ENCODE measurements at places on chromosomes 1 and 21. TPM values are rescaled to one million over a fixed set of nuclear protein-coding genes. Genes with fewer than 3 reads are reported as not detected.

Gene TMEM52
- total RNA-seq = 0.13 TPM

Gene WNT3A
- total RNA-seq = not detected

Gene LRRC7
- 0.13 TPM for total RNA-seq

Gene FALEC
- not detected for total RNA-seq

Gene SLC16A1
- 51.2 TPM for total RNA-seq

Gene C1orf94
- not detected for total RNA-seq

Gene CASQ2
- total RNA-seq = not detected

Gene S100A4
- total RNA-seq = 35.9 TPM

Gene BCL10
- total RNA-seq = 65.4 TPM

Gene SPRR1A
- total RNA-seq = not detected

Gene MRPL24
- 46.7 TPM for total RNA-seq

Gene APOBEC4
- total RNA-seq = not detected

Gene MCM3AP
- total RNA-seq = 69.3 TPM

Gene CRYBG2
- 0.25 TPM for total RNA-seq

Gene LCE2C
- total RNA-seq = not detected

Gene TMEM82
- total RNA-seq = 0.13 TPM

Gene RBBP5
- 15.7 TPM for total RNA-seq

Gene TRIM67
- not detected for total RNA-seq

Gene F5
- total RNA-seq = not detected

Gene TINAGL1
- 273 TPM for total RNA-seq

Gene LMX1A
- not detected for total RNA-seq

Gene FAM72D
- 0.89 TPM for total RNA-seq

Gene OR2L13
- not detected for total RNA-seq

Gene DPT
- total RNA-seq = not detected

Gene LPAR3
- not detected for total RNA-seq

Gene FAM131C
- total RNA-seq = 0.13 TPM

Gene NBPF10
- 0.51 TPM for total RNA-seq

Gene DRAXIN
- 0.64 TPM for total RNA-seq

Gene FRRS1
- 0.38 TPM for total RNA-seq

Gene FCRL2
- total RNA-seq = not detected

Gene TTF2
- total RNA-seq = 9.0 TPM

Gene BARHL2
- total RNA-seq = not detected

Gene LCE3C
- not detected for total RNA-seq

Gene MYCL
- 0.38 TPM for total RNA-seq

Gene RNU1-2
- total RNA-seq = under 0.01 TPM

Gene C8B
- total RNA-seq = not detected

Gene FCRL1
- total RNA-seq = not detected

Gene SMG7
- 11.8 TPM for total RNA-seq

Gene ATP1A1
- total RNA-seq = 191 TPM

Gene RGS16
- total RNA-seq = 0.89 TPM

Gene IVL
- total RNA-seq = not detected

Gene RNF186
- not detected for total RNA-seq

Gene SPRR1B
- total RNA-seq = not detected

Measured in dermis microvascular lymphatic vessel endothelial cell (primary cell).